ENCODE measurements at places on chromosomes 4 and X.
A peak's percentile ranks its signal among the peaks of the same experiment; 100 is the strongest.

DNA sequence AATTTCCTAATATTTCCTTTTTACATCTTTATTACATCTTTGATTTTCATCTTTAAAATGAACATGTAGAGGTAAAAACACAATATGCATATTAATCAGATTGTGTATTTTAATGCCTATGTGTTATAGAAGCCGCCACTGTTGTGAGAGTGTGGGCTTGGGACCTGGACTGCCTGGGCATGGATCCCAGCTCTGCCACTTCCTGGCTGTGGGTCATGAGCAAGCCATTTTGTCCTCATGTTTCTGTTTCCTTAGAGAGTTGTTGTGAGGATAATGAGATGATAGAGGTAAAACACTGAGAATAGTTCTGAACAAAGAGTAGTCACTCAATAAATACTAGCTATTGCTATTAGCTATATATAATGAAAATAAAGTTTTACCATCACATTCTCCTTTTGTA, 38.4 kb upstream of the SCOC start:
- DNase-seq, result no peak

- DNase-seq, result no peak
Measured at GRCh38 chr4:107870916-107871786, 46.4 kb downstream of the SGMS2 start.

- DNase-seq, result peak; percentile 8
Measured at GRCh38 chr4:118683513-118683912, 1.7 kb upstream of the METTL14 start.

- DNase-seq, result peak; percentile 2
Measured at GRCh38 chrX:36867143-36867542, 141.0 kb upstream of the FAM47C start.
